ENCODE measurements at places on chromosomes 6 and 20.

DNA sequence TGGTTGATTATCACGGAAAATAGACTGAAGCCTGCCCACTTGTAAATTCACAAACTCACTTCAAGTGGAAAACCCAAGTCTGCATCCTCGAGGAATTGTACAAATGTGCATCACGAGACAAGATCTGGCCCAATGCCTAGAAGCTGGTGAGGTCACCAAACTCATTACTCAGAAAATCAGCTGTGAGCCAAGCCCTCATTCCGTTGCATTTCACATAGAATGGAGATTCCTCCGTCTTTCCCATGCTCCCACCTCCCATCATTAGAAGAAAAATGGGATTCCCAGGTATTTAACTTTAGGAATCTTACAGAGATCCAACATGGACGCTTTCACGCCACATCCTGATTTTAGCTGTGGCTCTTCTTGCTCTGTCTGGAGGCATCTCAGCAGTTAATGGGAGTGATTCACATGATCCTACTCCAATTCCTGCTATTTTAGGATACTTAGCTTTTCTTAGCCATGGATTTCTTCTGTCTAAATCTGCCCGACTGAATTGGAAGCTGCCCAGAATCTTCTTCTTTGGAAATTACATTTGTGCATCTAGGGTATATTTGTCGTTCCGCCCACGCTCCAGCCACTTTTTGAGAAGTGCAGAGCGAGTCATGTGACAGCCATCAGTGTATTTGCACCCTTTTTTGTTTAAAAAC, 68.7 kb upstream of the STMND1 start:
- peak; percentile 41 for DNase-seq

DNA sequence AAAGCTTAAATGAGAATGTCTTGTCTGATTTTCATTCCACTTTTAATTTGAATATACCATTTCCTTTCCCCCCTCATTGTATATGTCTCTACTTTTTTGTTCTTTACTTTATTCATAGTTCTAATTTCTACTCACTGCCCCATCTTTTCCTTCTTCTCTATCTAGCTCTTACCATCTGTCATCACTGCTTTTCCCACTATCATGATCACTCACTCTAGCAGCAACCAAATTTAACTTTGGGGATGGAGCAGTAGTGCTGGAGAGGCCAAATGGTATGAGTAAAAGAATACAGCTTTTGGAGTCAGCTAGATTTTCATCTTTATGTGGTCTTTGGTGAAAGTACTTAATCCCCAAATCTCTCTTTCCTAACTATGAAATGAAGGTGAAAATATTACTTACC, 25.5 kb downstream of the QKI start:
- DNase-seq = no peak

- no peak for DNase-seq
These were observed 449.7 kb downstream of the CDC5L start for GRCh38 chr6:44837255-44837654.

DNA sequence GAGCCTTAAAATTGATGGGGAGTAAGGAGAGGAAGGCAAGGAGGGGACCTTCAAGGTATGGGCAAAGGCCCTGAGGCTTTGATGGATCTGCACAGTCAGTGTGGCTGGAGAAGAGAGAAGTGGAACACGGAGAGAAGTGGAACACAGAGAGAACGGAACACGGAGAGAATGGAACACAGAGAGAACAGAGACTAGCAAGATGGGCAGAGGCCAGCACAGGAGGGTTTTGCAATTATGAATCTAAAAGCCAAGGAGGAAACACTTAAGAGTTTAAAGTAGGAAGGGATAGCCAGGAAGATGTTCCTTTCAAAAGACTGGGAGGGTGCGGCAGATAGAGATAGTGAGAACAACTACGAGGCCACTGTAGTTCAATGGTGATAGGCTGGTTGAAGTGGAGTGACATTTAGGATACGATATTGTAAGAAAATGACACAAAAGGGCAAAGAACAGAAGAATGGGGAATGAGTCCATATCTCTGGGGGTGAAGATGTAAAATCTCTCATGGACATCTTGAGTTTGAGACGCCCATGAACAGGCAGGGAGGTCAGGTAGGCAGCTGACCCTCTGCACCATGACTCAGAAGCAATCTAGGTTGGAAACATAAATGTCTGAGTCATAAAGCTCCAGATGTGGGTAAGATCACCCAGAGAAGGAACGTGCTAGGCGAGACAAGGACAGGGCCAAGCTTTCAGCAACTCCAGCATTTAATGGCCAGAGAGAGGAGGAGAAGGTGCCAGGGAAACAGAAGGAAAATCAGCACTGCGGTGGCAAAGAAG, 25.4 kb downstream of the ZMYND8 start:
- DNase-seq = no peak

GRCh38 chr6:140269591-140270165, 895.2 kb upstream of the CITED2 start:
- DNase-seq = no peak

- no peak for DNase-seq
These were observed 10.4 kb downstream of the OR2B2 start for GRCh38 chr6:27901801-27902200.

Measured in posterior cingulate gyrus (tissue), 11 donors.